ENCODE measurements at places on chromosomes 12 and 14.

- no peak for DNase-seq
These were observed 7.2 kb upstream of the SDR9C7 start for GRCh38 chr12:56941299-56942017.

DNA sequence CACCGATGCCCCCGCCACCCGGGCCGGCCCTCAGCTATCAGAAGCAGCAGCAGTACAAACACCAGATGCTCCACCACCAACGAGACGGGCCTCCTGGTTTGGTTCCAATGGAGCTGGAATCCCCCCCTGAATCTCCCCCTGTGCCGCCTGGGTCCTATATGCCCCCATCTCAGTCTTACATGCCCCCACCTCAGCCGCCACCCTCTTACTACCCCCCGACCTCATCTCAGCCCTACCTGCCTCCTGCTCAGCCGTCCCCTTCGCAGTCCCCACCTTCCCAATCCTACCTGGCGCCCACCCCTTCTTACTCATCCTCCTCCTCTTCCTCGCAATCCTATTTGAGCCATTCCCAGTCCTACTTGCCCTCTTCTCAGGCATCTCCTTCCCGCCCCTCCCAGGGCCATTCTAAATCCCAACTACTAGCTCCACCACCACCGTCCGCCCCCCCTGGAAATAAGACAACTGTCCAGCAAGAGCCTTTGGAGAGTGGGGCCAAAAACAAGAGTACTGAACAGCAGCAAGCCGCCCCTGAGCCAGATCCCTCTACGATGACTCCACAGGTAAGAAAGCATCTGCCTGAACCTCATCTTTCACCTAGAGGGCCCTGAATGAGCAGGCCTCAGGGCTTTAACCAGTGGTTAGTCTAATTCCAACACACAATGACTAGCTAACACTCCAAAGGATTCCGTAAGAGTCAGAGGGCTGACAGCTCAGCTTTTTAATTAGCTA, 851 bp downstream of the YLPM1 start:
- DNase-seq = no peak

GRCh38 chr12:70982286-70982685, 61.7 kb upstream of the PTPRR start:
- DNase-seq = no peak

GRCh38 chr14:54427871-54428270, 13.3 kb downstream of the CNIH1 start:
- DNase-seq = no peak

DNA sequence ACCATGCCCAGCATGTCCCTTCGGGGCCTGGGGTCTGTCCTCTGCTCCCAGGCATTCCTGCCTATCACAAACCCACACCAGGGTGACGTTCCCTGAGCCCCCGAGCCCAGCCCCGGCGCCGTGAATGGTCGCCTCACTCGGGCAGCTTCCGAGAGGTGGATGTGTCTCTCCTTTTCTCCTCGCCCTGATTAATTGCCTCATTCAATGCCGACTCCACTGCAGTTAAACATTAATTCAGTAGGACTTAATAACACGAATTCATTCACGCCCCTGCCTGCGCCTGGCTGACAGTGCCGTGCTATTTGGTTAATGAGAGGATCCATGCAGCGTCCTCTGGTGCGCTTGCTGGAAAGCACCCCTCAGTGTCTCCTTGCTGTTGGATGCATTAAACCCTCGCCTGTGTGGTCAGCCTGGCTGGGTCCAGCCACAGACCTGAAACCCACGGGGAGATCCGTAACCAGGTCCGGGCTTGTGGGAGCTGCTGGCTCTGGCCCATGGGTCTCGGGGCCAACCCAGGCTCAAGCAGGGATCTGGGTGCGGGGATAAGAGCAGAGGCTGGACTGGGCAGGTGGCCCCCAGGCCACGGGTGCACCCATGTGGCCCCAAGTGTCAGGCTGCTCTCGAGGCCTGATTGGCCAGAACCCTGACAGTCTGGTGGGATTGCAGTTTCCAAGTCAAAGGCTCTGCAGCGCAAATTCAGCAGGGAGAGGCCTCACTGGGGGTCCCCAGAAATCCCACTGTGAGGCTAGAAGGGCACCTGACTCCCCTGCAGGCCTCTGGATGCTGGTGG, 55.4 kb downstream of the FBRSL1 start:
- DNase-seq = no peak

DNA sequence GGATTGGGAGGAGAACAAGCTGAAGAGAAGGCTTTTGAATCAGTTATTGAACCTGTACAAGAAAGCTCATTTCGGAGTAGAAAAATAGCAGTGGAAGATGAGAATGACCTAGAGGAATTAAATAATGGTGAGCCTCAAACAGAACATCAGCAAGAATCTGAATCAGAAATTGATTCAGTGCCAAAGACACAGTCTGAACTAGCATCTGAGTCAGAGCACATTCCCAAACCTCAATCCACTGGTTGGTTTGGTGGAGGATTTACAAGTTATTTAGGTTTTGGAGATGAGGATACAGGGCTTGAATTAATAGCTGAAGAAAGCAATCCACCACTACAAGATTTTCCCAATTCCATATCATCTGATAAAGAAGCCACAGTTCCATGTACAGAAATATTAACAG, 13.5 kb downstream of the MIA2 start:
- DNase-seq = no peak

- no peak for DNase-seq
These were observed 79.0 kb downstream of the PRIMA1 start for GRCh38 chr14:93709249-93709648.

DNA sequence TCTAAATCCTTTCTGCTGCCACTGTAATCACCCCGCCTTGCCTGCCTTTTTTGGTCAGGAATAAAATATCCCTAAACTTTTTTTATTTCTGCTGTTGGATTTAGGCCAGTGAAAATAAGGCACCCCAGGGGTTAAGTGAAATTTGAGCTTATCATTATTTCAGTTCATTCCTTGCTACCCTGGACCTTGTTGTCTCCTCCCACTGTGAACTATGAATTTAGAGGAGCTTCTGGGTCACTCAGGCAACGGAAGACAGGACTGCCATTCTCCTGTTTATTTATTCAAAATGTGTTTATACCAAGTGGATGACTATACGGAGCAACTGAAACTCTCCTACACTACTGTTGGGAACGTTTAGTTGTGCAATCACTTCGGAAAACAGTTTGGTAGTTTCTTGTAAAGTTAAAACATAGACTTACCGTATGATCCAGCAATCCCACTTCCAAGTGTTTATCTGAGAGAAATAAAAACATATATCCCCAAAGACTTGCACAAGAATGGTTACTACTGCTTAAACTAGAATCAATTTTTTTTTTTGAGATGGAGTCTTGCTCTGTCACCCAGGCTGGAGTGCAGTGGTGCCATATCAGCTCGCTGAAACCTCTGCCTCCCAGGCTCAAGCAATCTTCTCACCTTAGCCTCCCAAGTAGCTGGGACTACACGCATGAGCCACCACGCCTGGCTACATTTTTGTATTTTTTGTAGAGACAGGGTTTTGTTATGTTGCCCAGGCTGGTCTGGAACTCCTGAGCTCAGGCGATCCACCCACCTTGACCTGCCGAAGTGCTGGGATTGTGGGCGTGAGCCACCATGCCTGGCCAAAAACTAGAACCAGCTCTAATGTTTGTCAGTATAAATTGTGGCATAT, 2.3 kb upstream of the TRAFD1 start:
- no peak for DNase-seq

DNA sequence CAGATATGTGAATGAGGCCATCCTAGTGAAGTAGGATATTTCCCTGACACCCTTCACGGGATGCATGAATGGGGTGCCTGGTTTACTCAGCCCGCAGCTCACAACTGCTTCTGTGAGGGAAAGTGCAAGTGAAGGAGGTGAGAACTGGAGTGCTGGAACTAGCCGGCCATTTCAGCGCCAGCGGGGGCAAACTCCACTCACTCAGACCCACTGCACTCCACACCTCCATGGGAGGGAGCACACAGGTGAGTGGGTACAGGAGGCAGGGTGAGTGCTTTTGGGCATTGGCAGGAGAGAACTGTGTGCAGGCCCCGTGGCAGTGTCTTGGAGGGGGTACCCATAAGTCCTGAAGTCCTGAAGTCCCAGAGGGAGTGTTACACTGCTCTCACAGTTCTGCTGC, 1008.4 kb downstream of the SLC6A15 start:
- no peak for DNase-seq

DNA sequence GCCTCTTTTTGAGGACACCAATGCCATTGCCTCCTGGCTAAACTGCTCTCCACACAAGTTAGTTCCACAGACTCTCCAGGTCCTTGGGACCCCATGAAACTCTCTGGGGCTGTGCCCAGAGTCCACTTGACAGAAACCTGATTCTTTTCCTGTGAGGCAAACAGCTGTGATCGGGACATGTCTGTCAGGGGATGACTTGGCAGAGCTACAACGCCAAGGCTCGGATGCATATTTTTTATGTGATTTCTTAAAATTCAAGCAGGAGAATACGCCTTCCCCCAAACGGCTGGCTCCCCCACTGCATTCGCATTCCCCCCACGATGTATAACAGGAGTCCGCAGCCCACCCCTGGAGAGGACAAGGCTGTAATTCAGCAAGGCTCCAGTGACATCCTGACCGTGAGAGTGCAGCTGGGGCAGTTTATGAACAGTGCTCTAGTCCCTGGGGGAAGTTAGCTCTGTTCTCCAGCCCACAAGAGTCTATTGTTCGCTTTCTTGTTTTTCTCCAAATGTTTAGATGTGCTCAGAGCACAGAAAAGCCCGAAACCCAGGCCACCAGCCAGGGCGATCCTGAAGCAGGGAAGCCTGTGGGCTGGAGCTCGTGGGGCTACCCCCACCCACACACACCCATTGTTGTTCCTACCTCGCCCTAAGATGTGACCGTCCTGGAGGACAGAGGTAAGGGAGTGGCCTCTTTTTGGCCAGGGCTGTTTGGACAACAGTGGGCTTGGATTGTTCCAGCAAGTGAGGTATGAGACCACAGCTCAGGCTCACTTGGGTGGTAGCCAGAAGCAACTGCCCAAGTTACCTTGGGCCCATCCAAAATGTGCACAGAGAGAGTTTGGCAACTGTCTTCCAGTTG, 159.5 kb downstream of the ZFP36L1 start:
- DNase-seq = no peak

DNA sequence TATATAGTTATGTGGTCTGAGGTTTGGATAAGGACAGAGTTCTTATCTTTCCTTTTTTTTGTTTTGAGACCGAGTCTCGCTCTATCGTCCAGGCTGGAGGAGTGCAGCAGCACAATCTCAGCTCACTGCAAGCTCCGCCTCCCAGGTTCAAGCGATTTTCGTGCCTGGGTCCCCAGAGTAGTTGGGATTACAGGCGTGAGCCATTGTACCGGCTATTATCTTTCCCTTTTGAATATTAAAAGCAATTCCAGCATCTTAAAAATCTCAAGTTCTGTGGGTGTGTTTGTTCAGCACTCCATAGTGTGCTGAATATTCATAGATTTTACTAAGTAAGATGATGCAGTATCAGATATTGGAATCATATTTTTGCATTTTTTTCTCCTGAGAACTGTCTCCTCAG, 404.4 kb upstream of the RGS6 start:
- DNase-seq = no peak

- no peak for DNase-seq
These were observed 105.1 kb downstream of the AEBP2 start for GRCh38 chr12:19544353-19544752.

DNA sequence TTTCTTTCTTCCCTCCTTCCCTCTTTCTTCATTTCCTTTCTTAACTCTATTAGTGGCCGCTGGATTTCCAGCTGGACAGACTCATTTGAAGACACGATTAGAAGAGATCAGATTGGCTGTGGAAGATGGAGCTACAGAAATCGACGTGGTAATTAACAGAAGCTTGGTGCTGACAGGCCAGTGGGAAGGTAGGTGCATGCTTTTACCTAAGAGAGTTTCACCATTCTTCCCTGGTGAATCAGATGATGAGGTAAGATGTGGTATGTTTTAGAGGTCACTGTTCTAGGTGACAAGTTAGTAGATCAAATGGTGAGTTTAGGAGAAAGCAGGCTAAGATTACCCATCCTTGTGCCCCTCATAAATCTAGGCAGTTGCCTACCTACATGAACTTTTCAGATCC, 51.6 kb downstream of the DERA start:
- no peak for DNase-seq

GRCh38 chr14:61644834-61645233, 50.5 kb upstream of the HIF1A start:
- DNase-seq = no peak

GRCh38 chr12:121668750-121669520, 519 bp downstream of the MORN3 start:
- peak; percentile 42 for DNase-seq

DNA sequence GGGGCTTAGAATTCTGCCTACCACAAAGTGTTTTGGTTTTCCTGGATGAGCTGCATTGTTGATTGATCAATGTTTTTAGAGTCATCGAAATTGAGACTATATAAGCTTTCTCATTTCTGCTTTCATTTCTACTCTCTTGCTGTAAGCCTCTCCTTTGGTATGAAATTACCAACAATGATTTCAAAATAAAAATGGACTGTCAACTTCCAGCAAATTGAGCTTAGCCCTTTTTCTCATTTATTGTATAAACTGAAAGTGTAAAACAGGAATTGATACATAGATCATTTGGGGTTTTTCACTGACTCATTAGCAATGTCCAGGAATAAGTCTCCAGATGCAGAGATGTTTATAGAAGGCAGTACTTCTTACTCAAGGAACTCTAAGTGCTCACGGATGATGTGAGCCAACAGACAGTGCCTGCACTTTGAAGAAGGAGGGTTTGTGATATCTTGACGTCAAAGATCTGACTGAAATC, 20.0 kb upstream of the PCNX1 start:
- DNase-seq = no peak

- no peak for DNase-seq
These were observed 113.1 kb upstream of the MYL2 start for GRCh38 chr12:111033281-111034082.

- DNase-seq = no peak
These were observed 23.9 kb upstream of the CCDC63 start for GRCh38 chr12:110822821-110823415.

- DNase-seq = no peak
These were observed 155.4 kb downstream of the C12orf75 start for GRCh38 chr12:105485921-105486320.

- no peak for DNase-seq
These were observed 5.6 kb downstream of the TNFRSF1A start for GRCh38 chr12:6336079-6336888.

- no peak for DNase-seq
These were observed 21.4 kb downstream of the KCTD10 start for GRCh38 chr12:109455706-109456105.

DNA sequence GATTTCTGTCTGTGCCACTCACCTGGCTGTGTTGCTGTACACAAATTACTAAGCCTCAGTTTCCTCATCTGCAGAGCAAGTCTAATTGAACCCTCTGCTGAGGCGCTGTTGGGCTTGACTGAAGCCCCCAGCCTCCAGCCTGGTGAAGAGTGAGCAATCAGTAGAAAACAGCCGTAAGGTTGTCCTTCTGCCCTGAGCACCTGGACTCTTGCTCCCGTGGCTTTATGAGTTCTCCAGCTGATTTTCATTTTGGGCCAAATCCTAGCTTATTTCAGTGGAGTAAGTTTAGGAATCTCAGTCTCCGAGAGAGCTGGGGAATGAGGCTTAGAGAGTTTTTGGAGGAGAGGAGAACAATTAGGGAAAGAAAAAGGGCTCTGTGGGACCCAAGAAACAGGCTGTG, 133.9 kb upstream of the EVL start:
- no peak for DNase-seq
